ENCODE measurements at places on chromosomes 7 and 10.

DNA sequence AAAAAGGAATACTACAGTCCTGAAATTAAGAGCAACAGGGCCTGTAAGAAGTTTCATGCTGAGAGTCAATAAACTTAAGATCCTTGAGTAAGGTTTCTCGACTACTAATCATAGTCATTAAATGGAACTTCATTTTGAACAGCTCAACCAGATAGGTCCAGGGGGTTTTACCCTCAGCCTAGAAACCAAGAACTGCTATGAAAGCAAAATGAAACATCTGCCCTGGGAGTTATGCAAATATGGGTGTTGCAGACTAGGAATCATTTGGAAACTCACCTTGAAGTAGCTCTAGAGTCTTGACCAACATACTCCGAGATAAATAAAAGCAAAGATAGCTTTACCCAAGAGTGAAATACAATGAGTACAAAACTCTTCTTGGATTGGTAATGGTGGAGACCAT is 128.0 kb downstream of the HGF start:
- no peak for DNase-seq

DNA sequence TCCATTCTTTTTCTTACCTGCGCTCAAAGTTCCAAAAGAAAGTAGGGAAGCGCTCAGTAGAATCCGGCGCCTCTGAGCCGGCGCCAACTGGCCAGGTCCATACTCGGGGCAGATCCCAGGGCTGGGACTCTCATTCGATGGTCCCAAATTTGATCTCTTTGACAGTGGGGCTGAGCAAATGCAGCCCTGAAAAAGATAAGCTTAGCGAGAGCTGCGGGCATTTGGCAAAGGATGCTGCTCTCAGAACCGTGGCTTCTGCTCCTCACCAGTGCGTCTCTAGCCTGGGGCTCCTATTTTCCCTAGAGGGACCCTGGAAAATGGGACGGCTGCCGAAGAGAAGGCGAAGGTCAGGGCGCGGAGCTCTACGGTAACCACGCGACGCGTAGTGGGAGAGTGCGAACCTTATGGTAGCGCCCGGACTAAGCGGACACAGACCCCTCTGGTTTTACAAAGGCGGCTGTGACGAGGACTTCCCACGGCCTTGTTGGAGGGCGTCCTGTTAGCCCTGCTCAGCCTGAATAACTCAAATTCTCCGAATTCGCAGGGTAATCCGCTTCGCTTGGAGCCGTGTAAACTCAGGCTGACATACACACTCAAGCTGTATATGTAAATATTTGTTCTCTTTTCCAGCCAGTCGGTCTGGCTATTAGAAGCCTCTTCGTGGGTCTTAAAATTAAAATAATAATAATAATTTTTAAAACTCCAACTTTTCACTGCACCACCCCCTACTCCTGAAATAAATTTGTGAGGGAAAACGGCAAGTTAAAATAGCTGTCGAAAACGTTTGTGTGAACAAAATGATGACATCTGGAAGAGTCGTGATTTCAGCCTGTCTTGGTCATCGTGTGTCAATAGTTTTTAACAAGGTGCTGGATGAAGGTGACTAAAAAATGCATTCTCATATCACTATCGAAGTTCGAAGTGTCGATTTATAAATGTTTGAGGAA is 869 bp upstream of the TBX20 start:
- DNase-seq, result no peak

DNA sequence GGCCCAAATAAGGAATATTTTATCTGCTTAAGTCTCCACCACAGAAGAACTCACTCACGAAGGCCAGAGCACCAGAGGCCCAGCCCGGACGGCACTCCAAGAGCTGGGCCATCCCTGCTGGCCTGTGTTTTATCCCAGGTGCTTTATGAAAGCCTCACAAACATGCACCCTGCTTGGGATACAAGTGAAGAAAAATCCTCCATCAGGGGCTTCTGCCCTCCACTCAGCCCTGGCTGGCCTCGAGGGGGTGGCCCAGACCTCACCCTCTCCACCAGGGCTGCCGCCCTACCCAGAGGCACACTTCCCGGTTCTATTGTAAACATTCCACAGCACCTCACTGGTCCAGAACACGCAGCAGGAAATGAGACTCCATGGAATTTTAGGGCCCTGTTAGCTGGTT is 19.8 kb upstream of the DNAAF5 start:
- DNase-seq, result no peak

- DNase-seq, result no peak
These were observed 335.4 kb upstream of the MEOX2 start for GRCh38 chr7:16021851-16022250.

- no peak for DNase-seq
These were observed 7.8 kb downstream of the PHYH start for GRCh38 chr10:13291821-13292773.

DNA sequence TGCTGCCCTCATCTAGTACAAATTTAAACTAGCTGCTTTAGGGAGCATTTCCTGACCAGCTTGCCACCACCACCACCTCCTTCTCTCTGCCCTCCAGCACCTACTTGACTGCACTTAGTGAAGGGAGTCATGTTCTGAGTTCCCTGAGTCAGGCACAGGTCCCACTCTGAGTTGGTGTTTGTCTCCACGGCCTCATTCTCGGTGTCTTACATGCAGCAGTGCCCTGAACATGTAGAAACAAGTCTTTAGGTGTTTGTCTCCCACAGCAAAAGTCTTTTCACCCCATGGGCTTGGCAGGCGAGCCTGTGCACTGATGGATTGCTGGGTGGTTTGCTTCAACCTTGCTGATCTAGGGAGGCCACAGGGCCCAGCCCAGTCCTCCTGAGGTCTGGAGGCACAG is 16.9 kb downstream of the TSPAN14 start:
- no peak for DNase-seq

- no peak for DNase-seq
These were observed 164.6 kb downstream of the TRIL start for GRCh38 chr7:28793381-28794085.

DNA sequence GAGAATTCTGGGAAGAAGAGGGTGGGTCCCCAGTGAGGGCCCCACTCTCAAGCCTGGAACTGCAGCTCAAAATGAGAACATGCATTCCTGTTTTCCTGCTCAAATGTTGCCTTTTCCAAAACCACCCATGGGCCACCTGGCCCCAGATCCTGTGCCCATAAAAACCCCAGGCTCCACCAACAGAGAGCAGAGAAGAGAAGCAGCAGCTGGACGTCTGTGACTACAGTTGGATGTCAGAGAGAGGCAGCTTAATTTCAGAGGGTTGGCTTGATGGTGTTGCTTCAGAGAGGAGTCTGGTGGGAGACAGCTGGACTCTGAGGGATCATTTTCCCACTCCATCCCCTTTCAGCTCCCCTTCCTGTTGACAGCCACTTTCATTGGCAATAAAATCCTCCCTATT is 256.4 kb downstream of the FZD1 start:
- DNase-seq, result no peak

DNA sequence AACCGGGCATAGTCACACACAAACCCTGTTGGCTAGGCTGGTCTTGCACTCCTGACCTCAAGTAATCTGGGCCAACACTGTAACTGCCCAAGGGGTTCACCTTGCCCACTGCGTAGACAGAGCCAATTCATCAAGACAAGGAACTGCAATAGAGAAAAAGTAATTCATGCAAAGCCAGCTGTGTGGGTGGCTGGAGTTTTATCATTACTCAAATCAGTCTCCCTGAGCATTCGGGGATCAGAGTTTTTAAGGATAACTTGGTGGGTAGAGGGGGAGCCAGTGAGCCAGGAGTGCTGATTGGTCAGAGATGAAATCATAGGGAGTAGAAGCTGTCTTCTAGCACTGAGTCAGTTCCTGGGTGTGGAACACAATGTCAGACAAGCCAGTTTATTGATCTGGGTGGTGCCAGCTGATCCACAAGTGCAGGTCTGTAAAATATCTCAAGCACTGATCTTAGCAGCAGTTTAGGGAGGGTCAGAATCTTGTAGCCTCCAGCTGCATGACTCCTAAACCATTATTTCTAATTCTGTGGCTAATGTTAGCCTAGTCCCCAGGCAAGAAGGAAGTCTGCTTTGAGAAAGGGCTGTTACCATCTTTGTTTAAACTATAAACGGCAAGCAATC is 15.6 kb upstream of the FXYD4 start:
- no peak for DNase-seq

DNA sequence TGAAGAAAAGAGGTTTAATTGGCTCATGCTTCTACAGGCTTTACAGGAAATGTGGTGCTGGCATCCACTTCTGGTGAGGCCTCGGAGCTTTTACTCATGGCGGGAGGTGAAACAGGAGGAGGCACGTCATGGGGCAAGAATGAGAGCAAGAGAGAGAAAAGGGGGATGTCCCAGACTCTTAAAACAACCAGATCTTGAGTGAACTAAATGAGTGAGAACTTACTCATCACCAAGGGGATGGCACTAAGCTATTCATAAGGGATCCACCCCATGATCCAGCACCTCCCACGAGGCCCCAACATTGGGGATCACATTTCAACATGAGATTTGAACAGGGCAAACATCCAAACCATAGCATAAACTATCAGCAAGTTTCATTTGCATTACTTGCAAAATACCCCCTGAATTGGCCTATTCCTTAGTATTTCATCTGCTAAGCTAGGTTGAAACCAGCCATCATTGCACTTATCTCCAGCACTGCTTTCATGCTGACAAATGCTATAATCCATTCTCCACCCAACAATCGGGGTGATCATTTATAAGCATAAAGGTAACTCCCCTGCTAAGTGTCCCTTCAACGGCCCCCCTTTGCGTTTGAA is 179.0 kb downstream of the NOC3L start:
- DNase-seq, result no peak

- DNase-seq, result no peak
These were observed 13.3 kb downstream of the FAM107B start for GRCh38 chr10:14761372-14761771.

DNA sequence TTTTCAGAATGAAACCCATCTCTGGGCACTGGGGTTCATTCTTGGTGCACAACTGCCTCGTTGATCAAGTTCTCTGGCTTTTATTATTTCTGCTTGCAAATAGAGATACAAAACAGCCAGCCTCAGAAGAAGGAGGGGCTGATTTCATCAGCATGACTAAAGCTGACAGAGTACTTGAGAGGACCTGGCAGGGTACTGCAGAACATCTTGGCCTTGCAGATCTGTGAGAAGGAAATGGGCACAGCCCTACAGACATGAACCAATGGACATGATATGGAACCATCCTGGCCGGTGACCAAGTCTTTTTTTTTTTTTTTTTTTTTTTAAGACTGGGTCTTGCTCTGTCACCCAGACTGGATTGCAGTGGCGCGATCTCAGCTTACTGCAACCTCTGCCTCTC is 240.6 kb downstream of the VTI1A start:
- DNase-seq, result no peak

GRCh38 chr10:94103801-94104221 is 110.1 kb downstream of the PLCE1 start:
- no peak for DNase-seq

DNA sequence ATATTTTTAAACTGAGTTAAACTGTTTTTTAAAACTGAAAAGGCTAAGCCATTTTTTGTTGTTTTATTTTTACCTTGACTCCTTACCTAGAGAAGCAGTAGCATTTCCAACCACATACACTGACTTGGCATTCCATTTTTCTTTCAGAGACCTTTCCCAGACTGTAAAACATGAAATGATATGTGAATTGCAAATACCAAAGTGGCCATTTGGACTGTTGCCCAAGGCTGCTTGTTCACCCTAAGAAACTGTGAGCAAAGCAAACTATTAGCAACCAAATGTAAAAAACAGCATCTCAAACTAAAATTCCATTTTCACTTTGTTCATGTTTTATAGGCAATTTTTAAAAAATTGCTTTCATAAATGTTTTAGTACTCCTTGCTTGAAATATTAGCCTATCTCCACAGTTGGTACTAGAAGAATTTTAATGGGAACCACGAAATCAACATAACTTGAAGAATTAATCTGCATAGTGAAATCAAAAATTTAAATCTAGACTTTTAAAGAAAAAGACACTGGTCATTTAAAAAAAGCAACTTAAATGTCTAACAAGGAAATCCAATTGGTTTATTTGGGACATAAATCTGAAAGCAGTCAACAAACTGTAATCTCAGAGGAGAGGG is 10.8 kb downstream of the UROS start:
- no peak for DNase-seq

DNA sequence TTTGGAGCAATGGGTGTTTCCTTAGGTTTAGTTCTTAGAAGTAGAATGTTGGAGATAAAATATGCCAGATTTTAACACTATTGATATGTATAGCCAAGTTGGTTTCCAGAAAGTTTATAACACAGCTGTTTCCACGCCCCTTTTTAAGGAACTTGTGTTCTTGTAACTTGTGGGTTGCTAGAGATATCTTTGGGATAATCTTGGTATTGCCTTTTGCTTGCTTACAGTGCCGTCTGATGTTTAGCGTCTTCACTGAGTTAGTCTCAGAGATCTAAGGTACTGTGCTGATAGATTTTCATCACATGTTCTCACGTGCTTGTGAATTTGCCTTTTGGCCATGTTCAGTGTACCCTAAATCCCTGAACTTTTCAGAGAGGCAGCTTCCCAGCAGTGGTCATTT is 12.4 kb downstream of the TMEM248 start:
- no peak for DNase-seq

DNA sequence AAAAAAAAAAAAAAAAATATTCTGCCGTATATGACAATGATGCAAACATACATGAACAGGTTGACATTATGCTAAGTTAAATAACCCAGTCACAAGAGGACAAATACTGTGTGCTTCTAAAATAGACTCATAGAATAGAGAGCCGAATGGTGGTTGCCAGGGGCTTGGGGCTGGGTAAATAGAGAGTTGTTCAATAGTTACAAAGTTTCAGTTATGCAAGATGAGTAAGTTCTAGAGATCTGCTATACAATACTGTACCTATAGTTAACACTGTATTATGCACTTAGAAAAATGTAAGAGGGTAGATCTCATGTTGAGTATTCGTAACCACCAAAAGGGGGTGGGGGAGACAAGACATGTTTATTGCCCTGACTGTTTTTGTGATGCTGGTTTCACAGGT is 77.1 kb upstream of the GNAI1 start:
- no peak for DNase-seq

DNA sequence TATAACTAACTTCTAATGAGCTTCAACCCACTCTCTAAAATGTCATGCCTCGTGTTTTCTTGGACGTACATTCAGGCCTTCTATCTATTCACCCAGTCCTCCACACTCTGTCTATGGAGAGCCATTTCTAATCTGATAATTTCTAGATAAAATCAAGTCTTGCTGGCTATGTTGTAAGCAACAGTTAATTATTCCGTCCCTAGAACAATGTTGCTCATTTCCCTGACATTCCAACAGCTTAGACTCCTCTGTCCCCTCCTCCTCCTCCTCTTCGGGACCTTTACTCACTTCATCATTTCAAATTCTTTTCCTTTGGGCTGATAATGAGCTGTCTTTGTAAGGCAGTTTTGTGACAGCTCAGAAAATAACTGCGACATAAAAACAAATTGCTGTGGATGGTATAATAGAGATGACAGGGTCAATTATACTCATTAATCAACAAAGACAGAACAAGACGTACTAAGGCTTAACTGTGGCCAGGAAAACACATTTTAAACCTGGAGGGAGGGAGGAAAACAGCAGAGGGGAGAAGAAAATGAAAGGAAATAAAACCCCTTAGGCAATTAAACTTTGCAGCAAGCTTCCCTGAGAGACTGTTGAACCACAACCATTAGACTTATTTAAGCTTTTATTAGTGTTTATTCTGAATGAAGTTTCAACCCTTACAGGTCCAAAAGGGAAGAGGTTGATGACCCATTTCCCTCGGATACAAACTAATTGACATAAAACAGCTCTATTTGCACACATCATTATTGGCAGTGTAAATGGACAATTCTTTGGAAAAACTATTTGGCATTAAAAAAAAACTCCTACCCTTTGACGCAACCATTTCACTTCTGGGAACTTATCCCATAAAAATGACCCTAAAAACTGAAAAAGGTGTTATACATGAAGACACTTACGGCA is 179.1 kb downstream of the SFMBT2 start:
- DNase-seq, result no peak

GRCh38 chr7:44698046-44698580 is 50.5 kb upstream of the ZMIZ2 start:
- no peak for DNase-seq
